ENCODE measurements at places on chromosomes 2 and 18. TPM values are rescaled to one million over a fixed set of nuclear protein-coding genes. Genes with fewer than 3 reads are reported as not detected.
A peak's percentile ranks its signal among the peaks of the same experiment; 100 is the strongest.

- H3K4me1 ChIP-seq = peaks cover 35% of the 10 kb centered on the region
- H3K27ac ChIP-seq = peak overlapping the region; percentile 13
- H3K27me3 ChIP-seq = no peaks in the 10 kb centered on the region
- DNase-seq = peak; percentile 88
- no peaks in the 10 kb centered on the region for H3K36me3 ChIP-seq
Measured at GRCh38 chr2:145752091-145752806, 1232.3 kb upstream of the ZEB2 start.

DNA sequence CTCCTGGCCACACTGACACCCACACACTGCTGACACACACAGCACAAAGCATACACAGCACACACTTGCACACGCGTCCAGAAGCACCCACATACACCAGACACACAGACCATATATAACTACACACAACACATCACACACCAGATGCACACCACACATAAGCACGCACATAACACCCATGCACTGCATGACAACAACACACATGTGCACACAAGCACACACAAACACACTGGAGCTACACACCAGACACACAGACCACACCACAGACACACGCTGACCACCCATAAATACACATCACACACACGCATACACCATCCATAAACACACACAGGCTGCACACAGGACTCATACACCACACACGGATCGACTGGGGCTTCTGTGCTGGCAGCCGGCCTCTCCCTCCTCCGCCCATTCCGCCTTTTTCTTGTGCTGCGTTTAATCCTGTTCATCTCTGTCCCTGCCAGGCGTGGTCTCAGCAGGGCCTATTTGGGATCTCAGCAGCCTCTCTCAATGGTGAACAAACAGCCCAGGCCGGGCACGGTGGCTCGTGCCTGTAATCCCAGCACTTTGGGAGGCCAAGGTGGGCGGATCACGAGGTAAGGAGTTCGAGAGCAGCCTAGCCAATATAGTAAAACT is 396.9 kb upstream of the MYT1L start:
- no peak for DNase-seq
- H3K36me3 ChIP-seq = no peaks in the 10 kb centered on the region
- H3K4me3 ChIP-seq = no peak overlapping the region
- H3K4me1 ChIP-seq = no peaks in the 10 kb centered on the region
- no peak overlapping the region for H3K27ac ChIP-seq

- no peaks in the 10 kb centered on the region for H3K4me1 ChIP-seq
- no peaks in the 10 kb centered on the region for H3K27me3 ChIP-seq
- H3K4me3 ChIP-seq = no peak overlapping the region
- no peaks in the 10 kb centered on the region for H3K36me3 ChIP-seq
- DNase-seq = no peak
Measured at GRCh38 chr18:65422544-65423136, 328.2 kb upstream of the CDH7 start.

GRCh38 chr18:55585920-55586561 is 2.0 kb downstream of the TCF4 start:
- DNase-seq = peak; percentile 54
- no peaks in the 10 kb centered on the region for H3K36me3 ChIP-seq
- peaks cover 28% of the 10 kb centered on the region for H3K4me1 ChIP-seq
- H3K27ac ChIP-seq = peak overlapping the region; percentile 75

DNA sequence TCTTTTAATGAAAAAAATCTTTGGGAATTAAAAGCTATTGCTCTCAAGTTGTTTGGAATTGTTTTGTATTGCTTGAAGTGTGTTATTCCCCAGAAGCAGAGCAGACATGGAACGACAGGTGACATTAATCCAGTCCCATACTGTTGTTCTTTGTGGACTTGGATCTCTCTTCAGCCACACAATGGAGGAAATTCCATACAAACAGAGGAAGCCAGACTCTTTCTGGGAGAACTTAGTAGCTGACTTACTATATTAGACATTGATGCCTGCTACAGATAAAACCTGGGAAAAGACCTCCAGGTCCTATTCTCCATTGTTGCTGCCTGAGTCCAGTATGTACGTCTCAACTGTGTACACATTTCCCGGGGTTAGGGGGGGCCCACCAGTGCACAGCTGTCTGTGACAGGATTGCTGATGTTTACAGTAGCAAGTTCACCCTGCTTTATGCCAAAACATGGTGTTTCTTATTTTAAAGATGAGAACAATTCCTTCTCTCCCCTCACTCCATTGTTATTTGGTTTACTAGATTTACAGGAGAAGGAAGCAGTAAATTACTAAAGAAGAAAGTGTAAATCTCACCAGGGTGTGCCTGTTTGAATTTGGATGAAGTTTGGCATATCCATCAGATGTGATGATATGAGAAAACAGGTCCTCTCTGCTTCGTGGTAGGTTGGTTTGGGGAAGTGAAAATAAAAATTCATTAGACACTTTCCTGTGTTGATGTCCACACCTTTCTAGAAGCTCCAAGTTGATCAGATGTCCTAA is 142.4 kb upstream of the RBBP8 start:
- no peaks in the 10 kb centered on the region for H3K27me3 ChIP-seq
- DNase-seq = no peak
- no peak overlapping the region for H3K27ac ChIP-seq
- no peaks in the 10 kb centered on the region for H3K36me3 ChIP-seq

DNA sequence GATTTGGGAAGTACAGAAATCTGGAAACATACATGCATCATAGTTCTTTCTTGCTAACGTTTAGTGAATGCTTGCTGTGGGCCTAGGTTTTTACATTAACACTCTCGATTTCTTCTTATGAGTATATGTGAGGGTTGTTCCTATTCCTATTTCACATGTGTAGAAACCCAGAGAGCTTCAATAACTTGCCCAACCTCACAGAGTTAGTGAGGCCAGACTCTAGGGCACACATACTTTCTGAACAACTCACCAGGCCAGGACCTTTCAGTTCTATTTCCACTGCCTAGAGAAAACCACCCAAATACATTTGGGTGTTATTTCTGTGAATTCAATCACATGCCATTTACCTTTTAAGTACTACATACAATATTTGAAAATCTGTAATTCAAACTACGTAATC is 8.2 kb upstream of the KCTD1 start:
- no peak overlapping the region for H3K27ac ChIP-seq
- no peak overlapping the region for H3K4me3 ChIP-seq
- no peaks in the 10 kb centered on the region for H3K36me3 ChIP-seq
- no peaks in the 10 kb centered on the region for H3K27me3 ChIP-seq

- no peaks in the 10 kb centered on the region for H3K36me3 ChIP-seq
- peaks cover 9% of the 10 kb centered on the region for H3K4me1 ChIP-seq
- no peak overlapping the region for H3K4me3 ChIP-seq
- H3K27me3 ChIP-seq = no peaks in the 10 kb centered on the region
Measured at GRCh38 chr2:129192841-129193253, 786.6 kb upstream of the RAB6C start.

DNA sequence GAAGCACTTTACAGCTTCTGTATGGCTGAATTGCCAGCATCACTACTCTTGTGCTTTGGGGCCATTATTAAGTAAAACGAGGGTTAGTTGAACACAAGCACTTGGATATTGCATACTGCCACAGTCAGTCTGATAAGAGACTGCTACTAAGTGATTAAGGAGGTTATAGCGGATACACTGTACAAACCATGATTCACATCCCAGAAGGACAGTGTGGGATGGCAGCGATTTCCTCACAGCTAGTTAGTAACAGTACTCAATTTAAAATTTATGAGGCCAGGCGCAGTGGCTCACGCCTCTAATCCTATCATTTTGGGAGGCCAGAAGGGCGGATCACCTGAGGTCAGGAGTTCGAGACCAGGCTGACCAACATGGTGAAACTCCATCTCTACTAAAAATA is 2.6 kb upstream of the BMPR2 start:
- no peak overlapping the region for H3K4me3 ChIP-seq
- no peaks in the 10 kb centered on the region for H3K36me3 ChIP-seq
- H3K27ac ChIP-seq = no peak overlapping the region
- H3K4me1 ChIP-seq = peaks cover 5% of the 10 kb centered on the region

- H3K4me1 ChIP-seq = peaks cover 5% of the 10 kb centered on the region
- peak within 1 kb of the TSS; percentile 59 for H3K4me3 ChIP-seq
Measured at GRCh38 chr2:160062292-160063005, at the start of gene PLA2R1. PLA2R1 (minus strand) TSS chr2:160062615; CDS start chr2:160062403, 212 bp downstream.

DNA sequence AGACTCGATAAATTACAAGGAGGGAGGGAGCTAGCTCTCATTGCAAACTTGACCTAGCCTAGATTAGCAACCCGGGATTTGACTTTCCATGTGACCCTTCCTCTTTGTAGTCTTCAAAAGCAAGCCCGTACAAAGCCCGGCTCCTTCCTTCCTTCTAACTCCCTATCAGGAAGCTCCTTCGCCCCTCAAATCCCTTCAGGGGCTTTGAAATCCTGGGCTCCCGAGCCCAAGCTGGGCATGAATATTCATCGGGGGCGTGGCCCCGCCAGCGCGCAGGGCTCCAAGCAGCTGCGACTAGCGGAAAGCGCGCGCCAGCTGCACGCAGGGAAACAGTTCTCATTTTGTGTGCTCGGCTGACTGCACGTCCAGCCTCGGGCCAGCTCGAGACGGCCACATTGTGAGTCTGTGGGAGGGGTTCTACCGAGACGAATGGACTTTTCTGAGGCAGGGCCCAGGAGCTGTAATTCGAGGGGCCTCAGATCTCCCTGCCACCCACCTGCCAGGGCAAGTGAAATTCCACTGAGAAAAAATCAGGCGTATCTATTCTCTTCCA is 84.0 kb upstream of the PELI1 start:
- H3K4me1 ChIP-seq = peaks cover 22% of the 10 kb centered on the region
- peak overlapping the region; percentile 50 for H3K4me3 ChIP-seq
- H3K27me3 ChIP-seq = no peaks in the 10 kb centered on the region
- H3K36me3 ChIP-seq = no peaks in the 10 kb centered on the region
- DNase-seq = peak; percentile 95
- peak overlapping the region; percentile 59 for H3K27ac ChIP-seq

DNA sequence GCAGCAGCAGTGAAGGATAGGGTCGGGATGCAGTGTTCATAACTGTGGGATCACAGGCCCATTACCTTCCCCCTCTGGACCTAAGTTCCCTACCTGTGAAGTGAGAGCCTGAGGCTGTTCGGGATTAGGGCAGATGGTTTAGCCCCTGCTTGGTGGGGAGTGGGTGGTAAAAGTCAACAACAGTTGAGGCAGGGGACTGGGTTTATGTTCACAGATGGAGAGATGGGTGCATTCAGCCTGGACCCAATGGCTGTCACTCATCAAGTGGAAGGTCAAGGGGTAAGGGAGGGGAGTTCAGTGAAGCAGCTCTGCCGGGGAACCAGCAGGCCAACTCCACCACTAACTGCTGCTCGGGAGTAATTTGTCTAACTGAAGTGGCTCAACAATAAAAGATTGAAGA is 180.4 kb downstream of the FAM210A start:
- no peak overlapping the region for H3K4me3 ChIP-seq
- H3K36me3 ChIP-seq = no peaks in the 10 kb centered on the region
- no peaks in the 10 kb centered on the region for H3K27me3 ChIP-seq
- peaks cover 56% of the 10 kb centered on the region for H3K4me1 ChIP-seq

DNA sequence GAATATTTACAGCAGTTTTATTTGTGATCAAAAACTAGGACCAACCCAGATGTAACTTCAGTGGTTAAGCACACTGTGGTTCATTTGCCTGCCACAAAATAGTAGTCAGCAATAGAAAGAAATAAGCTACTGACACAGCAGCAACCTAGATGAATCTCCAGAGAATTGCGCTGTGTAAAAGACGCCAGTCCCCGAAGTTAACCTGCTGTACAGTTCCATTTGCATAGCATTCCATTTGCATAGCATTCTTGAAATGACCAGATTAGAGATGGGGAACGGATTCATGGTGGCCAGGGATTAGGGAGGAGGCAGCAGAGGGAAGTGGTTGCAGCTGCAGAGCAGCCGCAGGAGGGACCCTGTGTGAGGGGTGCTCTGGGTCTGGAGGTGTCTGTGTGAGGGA is 39.3 kb upstream of the NFATC1 start:
- DNase-seq = no peak
- H3K27ac ChIP-seq = no peak overlapping the region
- H3K4me3 ChIP-seq = no peak overlapping the region
- H3K27me3 ChIP-seq = no peaks in the 10 kb centered on the region
- peaks cover 59% of the 10 kb centered on the region for H3K36me3 ChIP-seq

GRCh38 chr18:46335534-46336101 is 231.4 kb downstream of the HAUS1 start:
- no peak for DNase-seq
- peaks cover 25% of the 10 kb centered on the region for H3K4me1 ChIP-seq
- H3K27me3 ChIP-seq = no peaks in the 10 kb centered on the region
- H3K4me3 ChIP-seq = peak overlapping the region; percentile 53

- H3K27ac ChIP-seq = peak overlapping the region; percentile 96
- DNase-seq = peak; percentile 25
- H3K4me3 ChIP-seq = peak overlapping the region; percentile 97
- H3K36me3 ChIP-seq = no peaks in the 10 kb centered on the region
- no peaks in the 10 kb centered on the region for H3K27me3 ChIP-seq
Measured at GRCh38 chr18:9334973-9335696, 562 bp downstream of the TWSG1 start.

DNA sequence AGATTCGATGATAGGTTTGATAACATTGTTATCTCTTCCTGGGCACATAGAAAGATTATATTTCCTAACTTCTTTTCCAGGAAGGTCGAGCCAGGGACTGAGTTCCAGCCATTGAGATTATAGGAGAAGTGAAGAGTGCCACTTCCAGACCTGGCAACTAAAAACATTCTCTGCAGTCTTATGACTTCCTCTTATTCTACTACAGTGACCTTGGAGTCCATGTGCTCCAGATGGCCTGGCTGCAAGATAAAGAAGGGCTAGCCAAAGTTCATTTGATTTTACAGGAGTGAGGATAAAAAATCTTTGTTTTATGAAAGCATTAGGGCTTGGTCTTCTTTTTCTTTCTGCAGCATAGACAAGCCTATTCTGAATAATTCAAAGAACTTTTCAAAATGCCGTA is 363.0 kb downstream of the FSIP2 start:
- no peaks in the 10 kb centered on the region for H3K36me3 ChIP-seq
- DNase-seq = peak; percentile 6
- H3K27ac ChIP-seq = no peak overlapping the region
- H3K27me3 ChIP-seq = no peaks in the 10 kb centered on the region

GRCh38 chr2:205764270-205764746 is 82.0 kb downstream of the NRP2 start:
- H3K4me1 ChIP-seq = peaks cover 69% of the 10 kb centered on the region
- H3K27ac ChIP-seq = peak overlapping the region; percentile 60
- H3K36me3 ChIP-seq = no peaks in the 10 kb centered on the region
- DNase-seq = no peak

LINC00305 gene
- total RNA-seq = not detected

KIAA2012 gene
- total RNA-seq = not detected

IL1A gene
- not detected for total RNA-seq

MATN3 gene
- total RNA-seq = 0.58 TPM

TSGA10 gene
- 3.8 TPM for total RNA-seq

IL36A gene
- not detected for total RNA-seq

CCDC68 gene
- 90.5 TPM for total RNA-seq

EPHA4 gene
- total RNA-seq = 4.9 TPM

SLC38A11 gene
- total RNA-seq = not detected
